CD8-positive, alpha-beta memory T cell (primary cell): ENCODE measurements at places on chromosomes 7 and 10. TPM values are rescaled to one million over a fixed set of nuclear protein-coding genes. Genes with fewer than 3 reads are reported as not detected.
A peak's percentile ranks its signal among the peaks of the same experiment; 100 is the strongest.

DNA sequence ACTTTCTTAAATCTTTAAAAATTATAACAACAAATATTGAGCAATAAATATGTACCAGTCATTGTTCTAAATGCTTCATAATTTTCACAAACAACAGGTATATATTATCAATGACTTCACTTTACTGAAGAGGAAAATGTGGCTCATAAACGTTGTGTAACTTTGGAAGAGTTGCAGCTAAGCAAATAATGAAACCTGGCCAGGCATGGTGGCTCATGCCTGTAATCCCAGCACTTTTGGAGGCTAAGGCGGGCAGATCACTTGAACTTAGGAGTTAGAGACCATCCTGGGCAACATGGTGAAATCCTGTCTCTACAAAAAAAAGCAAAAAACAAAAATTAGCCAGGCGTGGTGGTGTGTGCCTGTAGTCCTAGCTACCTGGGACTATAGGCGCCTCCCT is 71.9 kb upstream of the AMPH start:
- no peaks in the 10 kb centered on the region for H3K4me1 ChIP-seq
- H3K36me3 ChIP-seq = no peaks in the 10 kb centered on the region
- no peaks in the 10 kb centered on the region for H3K27me3 ChIP-seq
- no peak for DNase-seq
- no peak overlapping the region for H3K27ac ChIP-seq

PKD2L1 gene
- total RNA-seq = not detected

DNA sequence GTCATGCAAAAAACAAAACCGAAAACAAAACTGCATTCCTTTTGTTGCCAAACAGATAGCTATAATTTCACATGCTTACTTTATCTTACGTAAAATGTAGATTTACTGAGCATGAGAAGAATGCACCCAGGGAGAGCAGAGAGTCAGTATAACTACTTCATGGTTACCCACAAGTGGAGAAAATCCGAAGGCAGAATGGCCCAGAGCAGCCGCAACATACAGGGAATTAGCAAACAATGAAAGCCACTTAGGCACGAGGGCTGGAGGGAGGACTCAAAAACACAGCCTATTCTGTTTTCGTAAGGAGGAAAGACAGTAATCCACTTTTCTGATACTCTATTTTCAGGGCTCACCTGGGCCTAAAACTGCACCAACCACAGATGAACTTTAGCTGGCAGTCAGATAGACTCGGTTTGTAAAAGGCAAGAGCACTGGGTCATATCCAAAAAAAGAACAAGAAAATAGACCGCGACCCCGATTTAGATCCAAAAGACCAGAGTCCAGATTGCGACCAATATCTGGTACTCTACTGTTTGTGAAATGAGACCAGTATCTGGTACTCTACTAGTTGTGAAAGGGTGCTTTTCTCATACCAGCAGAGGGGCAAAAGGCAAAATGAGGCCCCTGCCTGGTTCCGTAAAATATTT is 1.3 kb downstream of the ITPRIP start:
- no peak for DNase-seq
- peak overlapping the region; percentile 59 for H3K4me3 ChIP-seq
- H3K4me1 ChIP-seq = peaks cover 59% of the 10 kb centered on the region
- H3K36me3 ChIP-seq = peaks cover 2% of the 10 kb centered on the region

DNA sequence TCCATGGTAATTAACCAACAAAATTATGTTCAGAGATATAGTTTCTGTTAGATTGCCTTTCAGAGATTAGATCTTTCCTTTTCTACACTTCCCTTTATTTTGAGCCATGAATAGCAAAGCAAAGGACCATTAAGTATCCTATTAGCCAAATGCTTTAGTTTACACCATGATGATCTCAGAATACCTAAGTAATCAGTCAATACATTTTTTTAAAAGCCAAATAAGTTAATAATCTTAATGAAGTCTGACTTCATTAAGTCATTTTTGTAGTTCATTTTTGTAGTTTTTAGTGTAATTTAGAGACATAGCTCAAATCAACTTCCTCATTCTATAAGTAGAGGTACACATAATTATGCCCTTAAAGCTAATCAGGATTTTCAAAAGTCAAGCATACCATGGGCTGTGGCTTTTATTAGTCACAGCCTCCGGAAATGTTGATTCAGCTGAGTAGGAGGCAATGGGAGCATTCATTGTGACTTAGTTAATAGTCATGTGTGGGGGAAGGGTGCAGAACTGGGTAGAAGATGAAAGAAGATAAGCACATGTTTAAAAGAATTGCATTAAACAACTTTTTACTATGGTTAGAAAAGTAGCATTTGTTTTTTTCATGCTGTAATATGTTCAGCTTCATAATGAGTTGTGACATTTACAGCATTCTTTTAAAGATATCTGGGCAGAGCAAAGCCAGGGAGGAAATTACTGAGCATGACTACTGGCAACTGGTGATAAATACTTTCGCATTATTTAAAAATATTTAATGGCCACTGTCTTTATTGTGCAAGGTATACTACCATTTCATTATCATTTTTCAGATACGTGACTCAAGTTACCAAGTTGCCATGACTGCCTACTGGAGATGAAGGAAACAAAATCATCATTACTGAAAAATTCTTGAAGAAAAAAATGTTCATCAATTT is 57.3 kb upstream of the CCDC71L start:
- H3K27me3 ChIP-seq = no peaks in the 10 kb centered on the region
- H3K4me3 ChIP-seq = no peak overlapping the region
- peak overlapping the region; percentile 10 for H3K27ac ChIP-seq
- DNase-seq = peak; percentile 13
- H3K36me3 ChIP-seq = no peaks in the 10 kb centered on the region

VAX1 gene
- not detected for total RNA-seq

SLC16A12 gene
- total RNA-seq = not detected

CYP2E1 gene
- 0.28 TPM for total RNA-seq

GRCh38 chr7:51154201-51154600 is 162.4 kb downstream of the COBL start:
- H3K4me3 ChIP-seq = no peak overlapping the region
- no peak for DNase-seq
- no peaks in the 10 kb centered on the region for H3K4me1 ChIP-seq
- H3K27me3 ChIP-seq = no peaks in the 10 kb centered on the region
- H3K36me3 ChIP-seq = no peaks in the 10 kb centered on the region
